ENCODE measurements at places on chromosomes 3 and 15.
A peak's percentile ranks its signal among the peaks of the same experiment; 100 is the strongest.

GRCh38 chr3:183073839-183074238 is 25.5 kb downstream of the MCCC1 start:
- no peak for DNase-seq

DNA sequence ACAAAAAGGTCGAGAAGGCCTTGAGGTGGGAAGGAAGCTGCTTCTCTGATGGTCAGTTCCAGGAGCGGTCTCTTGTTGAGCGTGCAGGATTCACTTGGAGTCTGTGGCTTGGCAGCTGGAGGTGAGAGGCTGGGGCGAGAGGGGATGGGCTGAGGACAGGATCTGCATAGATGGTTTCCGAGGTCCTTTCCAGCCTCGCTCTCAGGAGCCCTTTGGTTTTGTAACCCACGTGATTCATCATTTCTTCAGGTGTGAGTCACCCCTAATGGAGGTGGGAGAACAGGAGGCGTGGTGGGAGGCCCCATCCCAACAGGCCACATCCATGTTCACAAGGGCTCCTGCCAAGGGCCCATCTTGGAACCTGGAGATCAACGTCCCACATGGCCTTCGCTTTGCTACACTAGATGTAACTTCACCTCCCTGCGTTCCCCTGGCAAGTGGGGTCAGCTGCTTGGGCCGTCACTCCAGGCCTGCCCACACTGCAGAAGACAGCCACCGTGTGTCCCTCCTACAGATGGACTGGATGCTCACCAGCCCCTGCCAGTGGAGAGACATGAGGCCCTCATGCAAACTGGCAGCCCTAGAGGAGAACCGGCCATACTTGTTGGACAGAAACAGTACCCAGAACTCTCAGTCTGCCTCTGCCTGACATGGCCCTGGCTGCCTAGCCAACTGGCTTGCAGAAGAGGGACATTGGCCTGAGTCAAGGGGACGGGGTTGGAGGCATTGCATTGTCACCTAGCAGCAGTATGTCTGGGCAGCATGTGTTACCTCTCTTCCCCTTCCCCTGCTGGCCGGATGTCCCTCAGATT is 1.6 kb upstream of the PCSK6 start:
- DNase-seq = no peak

- DNase-seq = no peak
These were observed 280.0 kb downstream of the IGSF11 start for GRCh38 chr3:118754406-118755252.

- DNase-seq = no peak
These were observed 70.7 kb downstream of the IQSEC1 start for GRCh38 chr3:13002398-13003124.

DNA sequence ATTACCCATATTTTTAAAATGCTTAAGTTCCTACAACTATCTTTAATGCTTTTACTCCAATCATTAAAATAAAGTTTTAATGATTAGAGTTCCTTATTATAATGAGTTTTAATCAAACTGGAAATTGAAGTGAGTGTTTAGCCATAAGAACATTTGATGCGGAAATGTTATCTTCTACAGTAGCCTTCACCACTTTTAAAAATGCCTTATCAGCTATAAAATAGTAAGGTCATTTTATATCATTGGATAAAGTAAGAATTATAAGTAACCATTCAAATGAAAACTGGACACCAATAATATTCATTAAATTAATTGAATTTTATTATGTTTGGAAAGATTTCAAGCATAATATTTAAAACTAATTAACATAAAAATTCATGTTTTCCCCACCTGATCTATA is 825.0 kb upstream of the ROBO1 start:
- DNase-seq = no peak

DNA sequence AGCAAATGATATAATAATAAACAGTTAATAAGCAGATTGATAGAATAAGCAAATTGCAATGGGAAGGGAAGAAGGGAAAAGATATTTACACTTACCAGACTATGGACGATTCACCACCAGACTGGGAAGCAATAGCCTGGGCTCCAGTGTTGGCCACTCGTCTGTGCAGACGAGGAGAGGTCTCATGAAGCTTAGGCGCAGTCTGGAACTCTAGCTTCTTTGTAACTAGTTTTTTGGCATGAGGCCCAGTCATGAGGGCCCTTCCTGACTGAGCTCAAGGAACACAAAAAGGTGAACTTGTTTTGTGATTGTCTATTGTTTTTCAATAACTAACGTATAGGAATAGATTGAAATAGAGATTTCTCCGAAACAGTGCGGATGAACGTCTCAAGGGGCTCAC is 63.3 kb upstream of the GATM start:
- no peak for DNase-seq

DNA sequence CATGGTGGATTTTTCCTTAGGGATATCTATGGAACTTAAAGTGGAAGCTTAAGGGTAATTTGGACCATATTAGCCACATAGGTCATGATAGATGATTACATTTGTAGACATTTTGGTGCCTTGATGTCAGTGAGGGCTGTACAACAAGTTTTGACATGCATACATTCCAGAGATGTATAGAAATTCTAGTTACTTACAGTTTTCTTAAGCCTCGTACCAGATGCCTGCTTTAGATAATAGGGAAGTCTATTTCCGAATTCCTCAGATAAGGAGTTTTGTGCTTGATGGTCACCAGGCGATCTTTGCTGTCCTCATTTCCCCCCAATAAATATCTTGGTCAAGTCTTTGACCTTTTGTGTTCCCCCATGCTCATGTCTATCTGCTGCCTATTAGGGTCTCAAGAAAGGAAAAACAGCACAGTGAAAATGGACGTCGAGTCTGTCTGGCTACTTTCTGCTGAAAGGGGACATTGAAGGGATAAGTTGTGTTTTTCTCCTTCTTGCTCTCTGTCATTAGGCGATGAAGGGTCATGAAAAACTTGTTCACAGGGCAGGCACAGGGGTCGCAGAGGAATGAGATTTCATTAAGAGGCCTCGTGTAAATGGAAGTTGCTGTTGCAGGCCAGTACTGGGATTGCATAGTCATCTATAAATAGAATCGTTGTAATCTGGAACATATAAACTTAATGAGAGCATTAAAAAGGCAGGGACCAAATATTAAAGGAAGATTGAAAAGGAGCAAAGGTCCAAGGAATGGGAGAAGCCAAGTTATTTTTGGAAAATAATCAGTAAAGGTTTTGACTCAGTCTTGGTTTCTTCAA is 20.0 kb upstream of the SENP7 start:
- DNase-seq = no peak

DNA sequence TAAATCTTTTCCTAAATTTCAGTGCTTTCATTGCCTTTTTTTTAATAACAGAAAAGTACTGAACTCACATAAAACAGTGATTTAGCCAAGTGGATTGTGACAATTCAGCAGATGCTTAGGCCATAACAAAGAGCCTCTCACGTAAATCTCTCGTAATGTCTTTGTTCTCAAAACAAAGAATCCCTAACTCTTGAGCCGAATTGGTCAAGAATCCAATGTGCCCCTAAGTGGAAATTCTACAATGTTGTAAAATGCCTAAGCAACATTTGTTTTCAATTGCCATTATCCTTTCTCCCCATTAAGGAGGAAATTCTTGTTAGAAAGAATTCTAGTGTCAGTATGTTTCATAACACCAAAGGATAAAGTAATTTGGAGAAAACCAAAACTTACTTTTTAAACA is 235.7 kb upstream of the THBS1 start:
- DNase-seq = no peak

GRCh38 chr3:105013657-105014056 is 353.1 kb upstream of the ALCAM start:
- no peak for DNase-seq

GRCh38 chr3:158106766-158107471 is 699 bp upstream of the SHOX2 start:
- peak; percentile 19 for DNase-seq

GRCh38 chr3:111236836-111237713 is 165.5 kb downstream of the NECTIN3 start:
- no peak for DNase-seq

- no peak for DNase-seq
These were observed 21.9 kb downstream of the LSAMP start for GRCh38 chr3:116423374-116423773.

DNA sequence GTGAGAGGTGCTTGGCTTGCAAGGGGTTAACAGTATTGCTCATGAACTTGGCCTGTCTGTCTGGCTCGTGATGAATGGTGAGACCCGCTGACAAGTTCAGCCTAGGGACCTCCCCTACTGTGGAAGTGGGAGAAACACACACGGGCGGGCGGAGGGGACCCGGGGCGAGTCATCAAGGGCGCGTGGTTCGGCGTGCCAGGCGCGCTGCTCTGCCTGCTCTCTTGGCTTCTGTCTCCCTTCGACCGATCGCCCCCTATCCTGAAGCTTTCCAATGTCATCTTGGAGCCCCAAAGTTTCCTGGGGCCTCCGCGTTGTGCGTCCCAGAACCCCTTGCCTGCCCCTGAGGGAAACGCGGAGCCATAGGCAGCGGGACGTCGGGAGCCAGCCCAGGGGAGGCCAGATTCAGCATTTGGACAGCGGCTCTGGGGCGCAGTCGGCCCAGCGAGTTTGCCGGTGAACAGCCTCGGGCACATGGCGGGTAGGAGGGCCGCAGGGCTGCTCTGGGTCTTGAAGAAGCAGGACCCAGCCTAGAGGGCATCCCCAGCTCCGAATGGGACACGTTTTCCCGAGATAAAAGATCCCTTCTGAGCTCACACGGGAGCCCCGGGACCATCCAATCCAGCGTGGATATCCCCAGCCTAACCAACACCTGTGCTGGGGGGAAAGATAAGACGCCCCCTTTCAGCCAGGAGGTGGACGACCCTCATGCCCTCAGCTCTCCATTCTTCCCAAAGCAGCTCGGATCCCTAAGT is 27.0 kb upstream of the POLG start:
- peak; percentile 72 for DNase-seq

- no peak for DNase-seq
These were observed 308.5 kb upstream of the ARRDC4 start for GRCh38 chr15:97652041-97652440.

DNA sequence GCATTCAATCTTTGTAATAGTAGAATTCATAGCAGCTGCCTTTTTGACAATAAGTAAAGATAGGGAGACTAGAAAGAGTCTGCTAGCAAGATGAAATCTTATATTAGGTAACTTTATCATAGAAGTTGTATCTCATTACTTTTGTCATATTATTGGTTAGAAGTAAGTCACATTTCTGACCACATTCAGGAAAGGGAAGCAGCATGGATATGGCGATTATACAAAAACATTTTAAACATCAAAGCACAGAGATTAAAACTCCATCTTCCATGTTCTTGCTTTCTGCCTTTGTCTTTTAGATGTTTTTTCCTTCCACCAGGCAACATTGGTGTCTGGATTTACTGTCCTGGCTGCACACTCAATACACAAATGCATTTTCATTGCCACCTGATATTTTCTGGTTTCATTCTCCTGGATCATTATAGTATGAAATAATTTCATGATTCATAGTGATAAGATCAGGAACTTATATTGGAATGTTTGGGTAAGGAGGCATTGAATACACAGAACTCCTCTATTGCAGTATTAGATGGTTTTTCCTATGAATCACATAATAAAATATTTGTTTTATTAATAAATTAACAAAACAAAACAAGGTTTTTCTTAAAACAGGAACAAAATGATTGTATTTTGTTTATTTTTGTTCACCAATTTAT is 1460.3 kb upstream of the CADM2 start:
- no peak for DNase-seq

GRCh38 chr3:149277331-149277813 is 55.7 kb upstream of the CP start:
- DNase-seq = no peak

DNA sequence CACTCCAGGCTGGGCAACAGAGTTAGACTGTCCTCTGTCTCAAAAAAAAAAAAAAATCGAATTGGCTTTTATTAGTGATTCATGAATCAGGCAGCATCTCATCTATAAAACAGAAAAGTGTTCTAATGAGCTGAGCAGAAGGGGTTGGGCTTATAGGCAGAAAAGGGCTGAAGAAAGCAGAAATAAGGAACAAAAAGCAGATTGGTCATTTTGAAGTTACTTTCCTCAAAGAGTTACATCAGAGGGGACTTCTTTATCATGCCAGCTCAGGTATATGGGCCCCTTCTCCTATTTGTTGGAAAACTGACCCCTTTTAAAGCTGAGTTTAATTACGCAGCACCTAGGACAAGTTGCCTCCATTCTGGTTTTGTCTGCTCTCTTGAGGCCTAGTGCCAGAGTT is 722 bp upstream of the POGLUT1 start:
- no peak for DNase-seq

GRCh38 chr3:153357436-153357835 is 195.4 kb downstream of the RAP2B start:
- no peak for DNase-seq

GRCh38 chr3:146368882-146369523 is 100.4 kb downstream of the PLSCR2 start:
- DNase-seq = no peak

DNA sequence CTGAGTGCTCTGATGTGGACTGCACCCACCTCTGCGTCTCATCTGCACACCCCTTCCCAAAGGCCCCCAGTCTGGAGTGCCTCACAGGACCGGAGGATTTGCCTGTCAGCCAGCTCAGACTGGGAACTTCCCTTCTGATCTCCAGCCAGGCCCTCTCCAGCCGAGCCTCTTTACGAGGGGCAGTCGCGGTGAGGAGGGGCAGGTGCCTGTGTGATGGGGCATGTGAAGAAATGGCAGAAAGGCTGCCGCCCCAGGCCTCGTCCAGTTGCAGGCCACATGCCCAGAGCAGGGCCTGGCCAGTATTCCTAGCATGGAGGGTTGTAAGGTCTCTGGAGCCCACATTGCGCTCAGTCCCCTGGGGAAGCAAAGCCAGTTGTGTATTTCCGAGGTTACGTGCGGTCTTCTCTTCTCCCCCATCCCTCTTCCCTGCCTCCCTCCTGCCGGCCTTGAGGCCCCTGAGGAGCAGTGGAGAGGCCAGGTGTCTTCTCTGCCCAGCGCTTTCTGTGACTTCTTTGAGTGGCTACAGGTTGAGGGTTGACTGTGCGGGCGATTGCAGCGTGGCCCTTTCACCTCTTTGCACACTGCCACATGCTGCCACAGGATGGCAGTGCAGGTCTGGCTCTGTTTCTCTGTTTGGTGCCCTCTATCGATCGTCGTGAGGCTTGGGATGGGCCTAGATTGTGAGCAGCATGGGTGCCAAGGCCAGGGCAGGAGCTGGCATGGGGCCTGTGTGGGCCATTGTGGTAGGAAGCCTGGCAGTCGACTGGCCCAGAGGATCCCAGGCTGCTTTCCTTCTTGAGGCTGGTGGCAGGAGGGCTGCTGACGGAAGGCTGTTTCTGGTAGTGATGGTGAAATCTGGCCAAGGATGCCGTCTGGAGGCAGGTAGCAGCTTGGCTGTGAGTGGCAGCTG is 5.3 kb downstream of the CLK3 start:
- peak; percentile 56 for DNase-seq

DNA sequence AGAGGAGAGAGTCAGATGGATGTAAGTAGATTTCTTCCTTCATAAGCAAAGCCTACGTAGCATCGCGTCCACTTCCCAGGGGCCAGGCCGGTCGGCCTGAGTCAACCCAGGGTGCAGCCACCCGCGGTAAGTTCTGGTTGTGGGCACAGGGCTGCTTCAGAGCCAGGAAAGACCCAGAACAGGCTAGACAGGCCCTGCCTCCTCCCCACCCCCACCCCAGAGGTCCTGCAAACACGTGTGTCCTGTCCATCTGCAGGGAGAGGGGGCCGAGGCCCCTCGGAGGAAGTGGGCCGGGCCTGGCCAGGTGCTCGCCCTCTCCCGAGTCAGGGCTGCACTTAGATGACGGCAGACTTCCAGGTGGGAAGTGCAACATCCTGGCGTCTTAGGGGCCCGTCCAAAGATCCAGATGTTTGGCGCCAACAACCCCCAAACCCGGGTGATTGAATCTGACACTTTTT is 100.8 kb upstream of the ALDH1A3 start:
- DNase-seq = no peak

- no peak for DNase-seq
These were observed 72.5 kb downstream of the SNTN start for GRCh38 chr3:63724987-63725386.

- no peak for DNase-seq
These were observed 131.8 kb downstream of the TBL1XR1 start for GRCh38 chr3:177065285-177066033.
